Adrenal gland (tissue), 19 donors: ENCODE measurements at places on chromosomes 5 and 9. TPM values are rescaled to one million over a fixed set of nuclear protein-coding genes. Genes with fewer than 3 reads are reported as not detected.

GRCh38 chr5:123543438-123543837, 31.5 kb downstream of the CSNK1G3 start:
- no peak for DNase-seq

- no peak for DNase-seq
Measured at GRCh38 chr9:112032743-112033142, 136.1 kb downstream of the UGCG start.

GRCh38 chr9:112433499-112434392, 52.9 kb upstream of the KIAA1958 start:
- DNase-seq: no peak

DNA sequence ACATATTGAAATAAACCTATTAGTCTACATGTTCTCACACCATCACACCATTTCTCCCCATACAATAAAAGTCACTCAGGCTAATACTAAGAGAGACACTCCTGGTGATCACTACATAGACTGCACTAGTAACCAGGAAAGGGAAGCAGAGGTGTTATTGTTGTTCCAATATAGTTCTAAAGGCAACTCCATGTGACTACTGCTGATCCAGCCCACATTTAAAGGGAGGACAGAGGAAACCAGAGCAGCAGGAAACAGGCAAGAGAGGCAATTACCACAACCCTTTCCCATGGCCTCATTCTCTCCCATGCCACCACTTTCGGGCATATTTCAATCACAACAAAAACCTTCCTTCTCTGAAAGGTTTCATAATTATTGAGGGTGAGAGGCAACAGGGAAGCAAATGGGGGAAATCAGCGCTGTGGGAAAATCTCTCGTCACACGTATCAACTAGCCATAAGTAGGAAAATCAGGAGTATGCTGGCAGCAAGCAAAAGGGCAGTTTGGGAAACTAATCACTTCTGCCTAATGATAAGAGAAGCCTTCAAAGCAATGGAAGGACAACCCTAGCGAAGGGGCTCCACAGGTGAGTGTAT, 1.8 kb downstream of the UBAP2 start:
- DNase-seq: no peak

DNA sequence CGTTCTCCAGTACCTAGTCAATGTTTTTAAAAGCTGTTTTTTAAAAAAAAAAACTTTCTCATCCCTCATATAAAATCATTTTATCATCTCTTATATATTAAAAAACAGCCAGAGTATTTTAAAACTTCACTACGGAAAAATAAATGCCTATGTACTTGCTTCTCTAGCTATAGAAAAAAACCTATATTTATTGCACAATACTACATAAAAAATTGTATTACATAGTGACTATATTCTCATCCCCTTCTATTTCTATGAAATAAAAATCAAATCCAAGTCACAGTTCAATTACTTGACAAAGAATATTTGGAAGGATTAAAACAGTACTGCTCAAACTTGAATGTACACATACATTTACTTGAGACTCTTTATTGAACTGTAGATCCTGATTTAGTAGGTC, 56.7 kb downstream of the RICTOR start:
- DNase-seq: no peak

DNA sequence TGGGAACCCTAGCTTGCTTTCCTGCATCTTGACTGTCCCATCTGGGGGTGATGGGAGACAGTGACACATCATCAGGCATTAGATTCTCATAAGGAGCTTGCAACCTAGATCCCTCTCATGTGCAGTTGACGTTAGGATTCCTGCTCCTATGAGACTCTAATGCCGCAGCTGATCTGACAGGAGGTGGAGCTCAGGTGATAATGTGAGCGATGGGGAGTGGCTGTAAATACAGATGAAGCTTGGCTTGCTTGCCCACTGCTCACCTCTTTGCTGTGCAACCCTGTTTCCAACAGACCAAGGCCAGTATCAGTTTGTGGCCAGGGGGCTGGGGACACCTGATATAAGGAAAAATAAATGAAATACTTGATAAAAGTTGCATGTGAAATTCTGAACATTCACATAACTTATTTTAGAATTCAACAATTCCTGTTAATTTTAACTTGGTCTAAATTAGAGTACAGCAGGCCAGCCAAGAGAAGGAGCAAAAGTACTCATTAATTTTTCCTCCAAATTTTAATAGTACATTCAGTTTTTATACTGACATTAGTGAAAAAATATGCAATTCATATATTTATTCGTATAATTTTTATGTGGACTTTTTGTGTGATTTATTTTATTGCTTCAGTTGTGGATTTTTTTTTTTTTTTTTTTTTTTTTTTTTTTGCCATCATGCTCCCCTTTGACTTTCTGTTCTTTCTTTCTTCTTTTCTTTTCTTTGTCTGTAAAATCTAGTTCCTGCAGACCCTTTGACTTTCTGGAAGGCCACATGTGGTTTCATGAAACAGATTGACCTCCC, 11.4 kb downstream of the PAM start:
- no peak for DNase-seq

Gene ST8SIA4
- 8.2 TPM for total RNA-seq

Gene SPINK13
- total RNA-seq: 3.2 TPM

DNA sequence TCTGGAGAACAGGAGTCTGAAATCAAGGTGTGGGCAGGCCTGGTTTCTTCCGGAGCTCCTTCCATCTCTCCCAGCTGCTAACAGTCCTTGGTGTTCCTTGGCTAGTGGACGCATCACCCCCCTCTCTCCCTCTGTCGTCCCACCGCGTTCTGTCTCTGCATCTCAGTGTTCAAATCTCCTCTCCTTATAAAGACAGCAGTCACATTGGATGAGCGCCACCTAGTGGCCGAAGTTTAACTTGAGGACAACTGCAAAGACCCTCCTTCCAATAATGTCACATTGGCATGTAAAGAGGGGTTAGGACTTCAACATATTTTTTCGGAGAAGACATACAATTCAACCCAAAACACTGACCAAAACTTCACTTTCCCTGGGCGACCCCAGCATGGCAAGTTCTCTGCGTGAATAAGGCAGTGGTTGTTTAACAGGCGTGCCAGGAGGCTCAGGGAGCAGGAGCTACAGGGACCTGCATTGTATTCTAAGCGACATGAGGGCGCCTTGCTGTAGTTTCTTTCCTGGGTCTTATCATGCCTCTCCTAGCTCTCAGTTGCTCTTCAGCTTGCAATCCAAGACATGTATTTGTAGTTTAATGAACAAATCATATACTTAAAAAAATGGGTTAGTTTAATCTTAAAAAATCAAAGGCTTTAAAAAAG, 27.9 kb upstream of the BASP1 start:
- DNase-seq: peak; percentile 71

Gene MEIKIN
- total RNA-seq: not detected

DNA sequence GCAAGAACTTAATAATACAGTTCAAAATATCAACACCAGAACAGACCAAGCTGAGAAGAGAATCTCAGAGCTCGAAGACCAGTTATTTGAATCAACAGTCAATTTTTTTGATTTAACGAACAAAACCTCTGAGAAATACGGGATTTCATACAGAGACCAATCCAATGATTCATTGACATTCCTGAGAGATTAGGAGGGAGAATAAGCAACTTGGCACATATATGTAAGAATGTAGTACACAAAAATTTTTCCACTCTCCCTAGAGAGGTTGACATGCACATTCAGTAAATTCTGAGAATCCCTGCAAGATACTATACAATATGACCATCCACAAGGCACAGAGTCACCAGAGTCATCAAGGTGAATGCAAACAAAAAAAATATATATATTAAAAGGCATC, 1577.3 kb upstream of the C9orf72 start:
- no peak for DNase-seq

DNA sequence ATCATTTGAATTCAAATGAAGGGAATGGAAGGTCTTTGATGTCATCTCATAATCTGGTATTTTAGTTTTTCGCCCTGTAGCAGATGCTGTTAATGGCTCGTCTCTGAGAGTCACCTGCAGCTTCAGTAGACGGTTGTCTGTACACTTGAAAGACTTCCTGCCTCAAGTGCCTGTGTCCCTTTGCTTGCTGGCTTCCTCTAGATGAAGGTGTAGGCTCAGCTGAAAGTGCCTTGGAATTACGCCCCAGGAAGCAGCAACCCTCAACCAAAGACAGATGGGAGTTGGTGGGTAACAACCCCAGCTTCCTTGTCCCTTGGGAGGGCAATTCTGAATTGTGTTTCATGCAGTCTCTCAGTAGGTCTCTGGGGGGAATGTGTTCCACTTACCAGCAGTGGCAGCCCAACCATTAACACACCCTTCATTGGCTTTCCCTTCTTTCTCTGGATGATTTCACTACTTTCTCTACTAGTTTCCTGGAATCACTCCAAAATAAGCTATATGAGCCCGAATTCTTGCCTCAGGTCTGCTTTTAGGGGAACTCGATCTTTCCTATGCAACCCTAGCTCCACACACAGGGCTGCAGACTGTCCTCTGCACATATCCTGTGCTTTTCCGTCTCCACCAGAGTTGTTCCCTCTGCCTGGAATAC, 395.6 kb downstream of the DMAC1 start:
- DNase-seq: no peak

Gene PCDHGA4
- 4.5 TPM for total RNA-seq

Gene C9orf153
- total RNA-seq: not detected

Gene PCDHGA3
- total RNA-seq: 2.7 TPM

DNA sequence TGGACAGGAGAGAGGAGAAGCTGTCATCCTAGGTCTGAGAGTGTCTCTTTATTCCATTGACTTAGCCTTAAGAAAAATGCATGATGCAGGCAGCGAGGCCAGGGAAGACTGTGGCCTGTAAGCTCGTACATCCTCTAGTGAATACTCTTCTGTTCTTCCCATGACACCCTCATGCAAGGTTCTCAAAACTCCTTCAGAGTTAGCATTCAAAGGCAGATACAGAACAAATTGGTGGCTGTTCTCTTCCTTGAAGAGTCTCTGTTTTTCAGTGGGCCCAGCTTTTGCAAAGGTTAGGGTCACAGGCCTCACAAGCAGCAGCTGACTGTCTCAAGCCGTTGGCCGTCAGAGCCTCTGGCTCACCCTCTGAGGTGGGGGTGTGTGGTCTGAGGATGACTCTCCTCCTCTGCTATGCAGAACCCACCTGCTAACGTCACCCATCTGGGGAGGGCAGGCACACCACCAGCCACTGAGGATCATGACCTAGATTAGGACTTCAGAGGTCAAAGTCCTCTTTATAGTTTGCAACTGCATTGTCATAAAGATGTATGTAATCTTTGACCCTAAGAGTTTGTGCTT, 15.1 kb downstream of the ADCY2 start:
- no peak for DNase-seq

GRCh38 chr5:130090569-130091270, 186.5 kb downstream of the CHSY3 start:
- DNase-seq: no peak

Gene RNF20
- total RNA-seq: 31.1 TPM
